ENCODE measurements at places on chromosomes 1 and 21. TPM values are rescaled to one million over a fixed set of nuclear protein-coding genes. Genes with fewer than 3 reads are reported as not detected.

Gene KLF17
- under 0.01 TPM for total RNA-seq

Gene TMEM269
- under 0.01 TPM for total RNA-seq

Gene GBP2
- total RNA-seq = 88.9 TPM

Gene SEC22B
- total RNA-seq = 15.9 TPM

Gene GPR137B
- 11.6 TPM for total RNA-seq

Gene ORC1
- 8.1 TPM for total RNA-seq

Gene ZNF684
- 2.4 TPM for total RNA-seq

Gene NTRK1
- total RNA-seq = 7.5 TPM

Gene IFT25
- 5.9 TPM for total RNA-seq

Gene FALEC
- 0.27 TPM for total RNA-seq

Gene F5
- total RNA-seq = 0.27 TPM

Gene SYF2
- 12.4 TPM for total RNA-seq

Gene TRIM67
- total RNA-seq = under 0.01 TPM

Gene S1PR1
- total RNA-seq = 9.4 TPM

Gene DNASE2B
- total RNA-seq = not detected

Gene HES2
- total RNA-seq = under 0.01 TPM

Gene GABPA
- 9.7 TPM for total RNA-seq

Gene BEST4
- 0.27 TPM for total RNA-seq

Gene OLFML3
- total RNA-seq = 3.2 TPM

Gene FAM163A
- total RNA-seq = under 0.01 TPM

Gene INTS11
- 150 TPM for total RNA-seq

Gene AQP10
- 0.54 TPM for total RNA-seq

Gene PROX1
- under 0.01 TPM for total RNA-seq

Gene LCE1B
- total RNA-seq = not detected

Gene ZMYM1
- 17.8 TPM for total RNA-seq

Gene ATG4C
- total RNA-seq = 7.5 TPM

Gene KRTAP21-2
- total RNA-seq = not detected

Gene MTARC1
- total RNA-seq = 1.9 TPM

Gene TMEM61
- total RNA-seq = not detected

Gene TNFRSF9
- total RNA-seq = under 0.01 TPM

Gene CHI3L2
- 0.54 TPM for total RNA-seq

Gene GFI1
- total RNA-seq = 15.9 TPM

Gene CTSK
- total RNA-seq = 0.54 TPM

Gene TTC39A
- 0.54 TPM for total RNA-seq

Gene SLC9A1
- 6.7 TPM for total RNA-seq

Gene AK5
- total RNA-seq = 0.54 TPM

Gene UBASH3A
- total RNA-seq = 1.6 TPM

Gene RHBDL2
- under 0.01 TPM for total RNA-seq

Gene CELSR2
- total RNA-seq = 0.27 TPM

Gene SIM2
- not detected for total RNA-seq

Gene AMPD1
- not detected for total RNA-seq

Gene NGF
- not detected for total RNA-seq

Gene DEPDC1
- total RNA-seq = 0.54 TPM

Gene HORMAD1
- total RNA-seq = under 0.01 TPM

Gene CHIA
- not detected for total RNA-seq

Gene OTUD7B
- 0.54 TPM for total RNA-seq

Gene CLIC4
- 16.4 TPM for total RNA-seq

Gene CRYBG2
- total RNA-seq = under 0.01 TPM

Gene USP25
- 15.3 TPM for total RNA-seq

Gene CFHR4
- total RNA-seq = not detected

Gene IQGAP3
- 1.9 TPM for total RNA-seq

Gene ZBTB21
- total RNA-seq = 16.7 TPM
